ENCODE measurements at places on chromosomes 2 and 18.

- no peak for DNase-seq
These were observed 1049.3 kb upstream of the CDH2 start for GRCh38 chr18:29226213-29226612.

- no peak for DNase-seq
These were observed 383.6 kb upstream of the SMIM21 start for GRCh38 chr18:75810961-75811551.

DNA sequence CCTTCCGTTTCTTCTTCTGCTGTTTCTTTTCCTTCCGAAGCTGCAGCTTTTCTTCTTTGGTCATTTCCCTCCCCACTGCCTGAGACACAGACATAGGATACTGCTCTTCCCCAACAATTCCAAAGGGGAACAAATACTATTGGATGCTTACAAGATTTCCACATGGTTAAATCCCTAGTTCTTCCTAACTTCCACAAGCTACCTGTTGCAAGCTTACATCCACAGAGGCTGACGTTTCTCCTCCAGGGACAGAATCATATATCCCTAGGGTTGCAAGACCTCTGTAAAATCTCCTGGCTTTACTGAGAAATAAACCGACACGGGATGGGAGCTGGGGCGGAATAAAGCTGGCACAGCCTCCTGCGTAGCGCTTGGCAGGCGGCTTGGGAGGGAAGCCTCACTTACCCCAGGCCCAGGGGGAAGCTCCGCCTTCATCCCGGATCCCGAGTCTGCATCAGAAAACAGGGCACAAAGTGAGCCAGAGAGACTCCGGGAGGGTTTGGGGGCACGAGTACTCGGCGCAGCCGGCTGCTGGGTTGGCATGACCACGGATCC, 590 bp downstream of the EIF2B4 start:
- no peak for DNase-seq

- no peak for DNase-seq
These were observed 8.1 kb downstream of the STK17B start for GRCh38 chr2:196163285-196163684.

DNA sequence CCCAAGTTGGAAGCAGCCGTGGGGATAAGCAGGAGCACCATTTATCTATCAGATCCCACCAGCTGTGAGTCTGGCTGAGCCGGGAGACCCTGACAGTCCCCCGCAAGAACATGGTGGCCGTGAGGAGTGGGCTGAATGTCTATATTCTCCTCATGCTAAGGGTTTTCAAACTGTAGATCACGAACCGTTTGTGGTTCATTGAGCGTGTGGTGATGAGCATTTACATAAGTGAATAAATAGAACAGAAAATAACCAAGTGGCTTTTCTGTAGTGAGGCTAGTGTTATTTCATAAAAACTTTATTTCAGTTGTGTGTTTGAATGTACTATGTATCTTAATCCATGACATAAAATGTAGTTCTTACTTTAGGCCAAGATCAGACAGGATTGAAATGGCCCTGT, 190.2 kb upstream of the APCDD1 start:
- DNase-seq: peak; percentile 30

DNA sequence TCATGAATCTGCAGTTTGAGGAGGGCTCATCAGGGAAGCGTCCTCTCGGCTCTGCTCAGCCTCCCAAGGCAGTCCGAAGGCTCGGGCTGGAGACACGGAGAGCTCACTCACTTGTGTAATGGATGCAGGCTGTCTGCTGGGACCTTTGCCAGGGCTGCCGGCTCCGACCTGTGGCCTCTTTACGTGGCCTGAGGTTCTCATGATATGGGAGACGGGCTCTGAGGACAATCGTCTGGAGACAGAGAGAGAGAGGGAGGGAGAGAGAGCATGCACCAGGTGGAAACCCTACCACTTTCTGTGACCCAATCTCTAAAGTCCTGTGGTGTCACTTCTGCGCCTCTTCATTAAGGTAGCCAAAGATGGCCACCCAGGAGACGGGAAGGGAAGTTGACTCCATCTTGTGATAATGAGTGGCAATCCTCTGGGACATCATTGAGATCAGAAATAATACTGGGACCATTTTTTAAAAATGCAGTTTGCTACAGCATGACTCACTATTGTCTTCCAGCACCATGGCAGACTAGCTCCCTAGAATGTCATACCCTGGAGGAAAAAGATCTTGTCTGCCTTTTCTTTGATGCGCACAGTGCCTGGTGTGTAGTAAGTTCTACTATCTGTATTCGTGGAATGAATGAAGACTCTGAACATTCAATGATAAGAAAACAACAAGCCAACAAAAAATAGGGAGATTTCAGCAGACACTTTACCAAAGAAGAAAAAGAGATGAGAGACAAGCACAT, 60.2 kb downstream of the CD8B2 start:
- no peak for DNase-seq

- DNase-seq: no peak
These were observed 236.9 kb downstream of the BCL11A start for GRCh38 chr2:60316381-60317033.

DNA sequence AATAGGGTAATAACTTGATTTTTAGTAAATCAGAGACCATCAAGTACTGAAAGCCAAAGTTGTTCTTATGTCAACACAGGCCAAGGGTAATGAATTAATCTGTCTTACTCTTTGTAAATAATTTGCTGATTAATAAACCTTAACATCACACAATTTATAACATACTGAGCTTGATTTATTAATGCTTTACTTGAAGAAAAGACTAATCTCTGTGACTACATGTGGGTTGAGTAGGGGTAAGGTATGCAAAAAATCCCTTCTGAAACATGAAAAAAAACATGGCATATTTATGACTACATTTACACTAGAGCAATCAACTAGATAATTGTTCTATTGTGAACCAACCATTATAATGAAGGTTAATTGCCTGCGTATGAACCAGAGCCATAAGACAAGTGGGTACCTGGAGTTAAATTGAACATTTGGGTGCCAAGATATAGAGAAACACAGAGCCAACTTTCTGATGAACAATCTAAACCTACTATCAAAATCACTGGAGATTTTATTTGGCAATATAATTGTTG, 67.7 kb upstream of the GRB14 start:
- DNase-seq: no peak

DNA sequence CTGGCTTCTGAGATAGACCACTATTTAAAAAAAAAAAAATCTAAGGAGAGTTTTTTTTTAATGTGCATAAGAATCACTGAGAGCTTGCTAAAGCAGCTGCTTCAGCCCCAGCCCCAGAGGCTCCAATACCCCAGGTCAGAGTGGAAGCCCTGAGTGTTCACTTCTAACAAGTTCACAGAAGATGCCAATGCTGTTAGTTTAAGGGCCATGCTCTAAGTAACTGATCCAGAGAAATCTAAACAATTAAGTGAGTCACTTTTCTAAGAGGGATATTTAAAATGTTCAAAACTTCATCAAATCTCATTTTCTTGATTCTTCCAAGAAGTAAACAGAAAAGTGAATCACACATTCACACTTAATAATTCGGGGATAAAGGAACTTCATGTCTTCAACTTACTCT, 126.4 kb upstream of the CD226 start:
- DNase-seq: no peak

- DNase-seq: peak; percentile 86
These were observed 14.6 kb upstream of the NFATC1 start for GRCh38 chr18:79380816-79381806.

DNA sequence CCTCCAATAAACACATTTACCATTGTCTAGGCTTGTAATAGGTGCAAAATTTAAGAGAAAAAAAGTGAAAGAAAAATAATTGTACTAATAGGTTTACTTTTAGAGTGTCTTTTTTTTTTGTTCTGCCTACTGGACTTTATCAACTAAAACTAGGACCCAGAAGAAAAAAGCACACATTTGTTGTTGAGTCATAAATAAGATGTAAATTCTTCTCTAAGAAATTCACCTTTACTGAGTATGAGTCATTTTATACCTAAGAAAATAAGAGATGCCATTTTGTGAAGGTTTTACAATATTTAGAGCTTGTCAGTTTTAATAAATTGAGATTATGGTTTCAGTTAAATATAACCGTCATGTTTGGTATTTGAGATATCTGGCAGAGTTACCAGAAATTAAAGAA, 19.2 kb downstream of the FARP2 start:
- DNase-seq: no peak

DNA sequence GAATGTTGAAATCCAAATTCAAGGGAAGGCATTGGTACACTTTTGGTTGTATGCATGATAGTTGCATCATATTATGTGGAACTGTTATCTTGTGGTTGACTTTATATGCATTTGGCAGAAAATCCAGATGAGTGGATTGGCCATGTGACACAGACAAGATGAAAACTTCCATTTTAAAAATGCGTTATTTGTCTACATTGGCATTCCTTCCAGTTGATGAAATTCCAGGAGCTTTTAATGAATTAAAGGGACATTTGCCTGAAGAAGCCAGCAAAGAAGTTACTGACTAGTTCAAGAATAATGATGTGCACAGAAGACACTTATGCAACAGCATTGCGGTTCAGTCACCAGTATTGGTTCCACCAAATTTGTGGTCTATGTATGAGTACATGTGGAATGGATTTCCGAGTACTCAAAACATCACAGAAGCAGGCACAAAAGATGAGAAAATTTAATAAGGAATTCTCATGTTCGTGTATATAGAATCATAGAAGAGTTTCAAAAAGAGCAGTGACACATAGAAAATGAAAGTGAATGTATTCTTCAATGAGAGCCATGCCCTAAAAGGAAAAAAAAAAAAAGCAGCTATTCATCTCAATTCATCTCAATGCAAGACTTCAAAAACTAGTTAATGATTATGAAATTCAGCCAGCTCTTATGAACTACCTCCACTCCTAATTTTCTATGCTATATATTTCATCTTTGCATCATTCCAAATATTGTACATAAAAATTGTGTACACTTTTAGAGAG, 232.1 kb downstream of the RBM43 start:
- no peak for DNase-seq

- DNase-seq: no peak
These were observed 246.0 kb downstream of the LRRTM1 start for GRCh38 chr2:80058562-80058961.

- no peak for DNase-seq
These were observed 6.9 kb upstream of the KIF3C start for GRCh38 chr2:25989154-25989553.

- DNase-seq: no peak
These were observed 76.9 kb downstream of the NRXN1 start for GRCh38 chr2:50955081-50955480.

Measured in right forelimb (tissue), 1 donor.